Stimulated activated CD8-positive, alpha-beta memory T cell treated with anti-CD3 and anti-CD28 coated beads, Interleukin-7, amount 100 ng/mL, for 24 hours (primary cell): ENCODE measurements at places on chromosomes 12 and 14.

DNA sequence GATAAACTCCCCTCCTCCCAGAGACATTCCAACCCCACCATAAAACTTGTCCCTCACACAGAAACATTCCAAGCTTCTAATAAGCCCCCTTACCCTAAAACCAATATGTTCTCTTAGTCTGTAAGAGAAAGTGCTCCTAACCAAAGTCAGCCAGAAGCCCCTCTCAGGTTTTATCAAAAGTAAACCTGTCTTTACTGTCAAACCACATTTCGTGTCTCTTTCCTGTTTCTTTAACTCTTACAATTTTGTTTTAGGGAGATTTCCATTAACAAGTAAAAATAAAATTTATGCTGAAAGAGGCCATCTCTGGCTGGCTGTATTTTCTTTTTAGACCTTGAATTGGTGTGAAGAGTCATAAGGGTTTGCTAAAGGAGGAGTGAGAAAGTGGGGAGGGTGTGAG, 29.8 kb upstream of the CAPRIN2 start:
- DNase-seq: no peak

DNA sequence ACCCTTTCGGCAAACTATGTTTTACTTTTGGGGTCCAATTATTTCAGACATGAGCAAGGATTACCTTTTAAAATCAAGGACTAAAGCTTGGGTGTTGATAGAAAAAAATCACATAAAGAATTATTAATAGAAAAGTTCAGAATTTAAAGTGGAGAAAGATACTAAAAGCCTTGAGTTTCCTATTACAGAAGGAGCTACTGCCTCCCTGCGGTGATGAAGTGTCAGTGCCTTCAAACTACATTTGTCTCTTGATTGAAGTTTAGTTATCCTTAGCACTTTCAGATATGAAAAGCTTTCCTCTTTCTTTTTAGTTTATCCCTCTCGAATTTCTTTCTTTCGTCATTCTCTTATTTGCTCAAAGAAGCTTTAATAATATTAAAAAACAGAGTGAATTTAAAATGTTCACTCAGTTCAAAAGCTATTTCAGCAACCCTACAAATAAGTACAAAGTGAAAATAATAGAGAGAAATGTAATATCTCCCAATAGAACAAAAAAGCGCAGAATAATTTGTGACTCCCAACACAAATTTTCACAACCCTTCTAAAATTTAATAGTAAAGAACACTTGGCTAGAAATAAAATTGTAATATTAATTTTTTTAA, 87.6 kb downstream of the SEC23A start:
- no peak for DNase-seq

GRCh38 chr14:50970886-50971781, 26.9 kb upstream of the PYGL start:
- no peak for DNase-seq

- peak; percentile 37 for DNase-seq
Observed at GRCh38 chr14:76844223-76844622, 18.0 kb downstream of the LRRC74A start.
